Hematopoietic multipotent progenitor cell (in vitro differentiated cells): ENCODE measurements at places on chromosomes 3 and 15.

DNA sequence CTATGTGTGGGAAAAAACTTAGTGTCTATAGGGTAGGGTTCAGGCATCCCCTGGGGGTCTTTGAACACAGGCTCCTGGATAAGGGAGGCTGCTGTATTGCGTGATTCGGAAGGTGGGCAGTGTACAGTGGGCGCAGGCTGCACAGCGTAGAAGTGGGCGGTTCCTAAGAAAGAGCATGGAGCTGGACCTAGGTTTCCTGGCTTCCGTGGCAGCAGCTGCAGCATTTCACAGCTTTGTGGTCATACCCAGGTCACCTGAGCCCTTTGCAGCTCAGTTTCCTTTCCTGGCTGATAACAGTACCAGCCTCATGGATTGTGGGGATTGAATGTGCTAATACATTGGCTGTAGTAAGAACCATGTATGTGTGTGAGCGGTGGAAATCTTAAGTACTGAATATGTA is 22.2 kb downstream of the CFAP100 start:
- no peak for DNase-seq

- DNase-seq, result no peak
Observed at GRCh38 chr3:87423336-87423735, 147.0 kb upstream of the POU1F1 start.

- no peak for DNase-seq
Observed at GRCh38 chr15:81346611-81347010, 22.7 kb upstream of the STARD5 start.

GRCh38 chr3:190701096-190701532 is 161.4 kb downstream of the GMNC start:
- DNase-seq, result no peak

GRCh38 chr3:182737825-182738224 is 55.5 kb upstream of the ATP11B start:
- no peak for DNase-seq

DNA sequence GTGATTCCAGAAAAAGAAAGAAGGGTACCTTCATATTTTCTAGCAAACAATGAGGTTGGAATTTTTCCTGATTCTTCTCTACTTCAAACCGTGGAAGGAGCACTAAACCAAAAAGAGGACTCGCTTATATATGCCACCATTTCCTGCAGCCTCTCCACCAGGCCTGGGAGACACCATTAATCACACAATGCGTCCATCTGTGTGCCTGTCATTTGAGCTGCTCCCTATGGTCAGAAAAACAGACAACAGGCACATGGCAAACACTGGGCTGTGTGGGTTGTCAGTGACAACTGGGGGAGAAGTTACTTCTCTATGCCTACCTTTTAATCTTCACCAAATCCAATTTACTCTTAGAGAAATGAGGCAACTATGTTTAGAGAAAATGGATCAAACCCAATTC is 71.9 kb downstream of the NR2F2 start:
- DNase-seq, result no peak

DNA sequence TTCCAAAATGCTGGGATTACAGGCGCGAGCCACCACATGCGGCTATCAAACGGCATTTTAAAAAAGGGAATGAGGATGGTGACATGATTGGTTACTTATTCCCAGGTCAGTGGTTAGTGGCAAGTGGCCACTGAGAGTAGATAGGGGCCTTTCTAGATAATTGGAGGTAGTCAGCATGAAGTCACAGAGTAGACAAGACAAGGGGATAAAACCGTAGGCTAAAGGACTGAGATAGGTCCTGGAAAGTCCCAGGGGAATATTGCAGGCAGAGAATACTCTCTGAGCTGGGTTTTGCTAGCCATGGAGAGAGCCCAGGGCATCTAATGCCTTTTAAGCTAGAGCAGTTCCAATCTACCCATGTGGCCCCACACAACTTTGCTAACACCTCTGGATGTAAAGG is 52.2 kb downstream of the KCNAB1 start:
- no peak for DNase-seq

DNA sequence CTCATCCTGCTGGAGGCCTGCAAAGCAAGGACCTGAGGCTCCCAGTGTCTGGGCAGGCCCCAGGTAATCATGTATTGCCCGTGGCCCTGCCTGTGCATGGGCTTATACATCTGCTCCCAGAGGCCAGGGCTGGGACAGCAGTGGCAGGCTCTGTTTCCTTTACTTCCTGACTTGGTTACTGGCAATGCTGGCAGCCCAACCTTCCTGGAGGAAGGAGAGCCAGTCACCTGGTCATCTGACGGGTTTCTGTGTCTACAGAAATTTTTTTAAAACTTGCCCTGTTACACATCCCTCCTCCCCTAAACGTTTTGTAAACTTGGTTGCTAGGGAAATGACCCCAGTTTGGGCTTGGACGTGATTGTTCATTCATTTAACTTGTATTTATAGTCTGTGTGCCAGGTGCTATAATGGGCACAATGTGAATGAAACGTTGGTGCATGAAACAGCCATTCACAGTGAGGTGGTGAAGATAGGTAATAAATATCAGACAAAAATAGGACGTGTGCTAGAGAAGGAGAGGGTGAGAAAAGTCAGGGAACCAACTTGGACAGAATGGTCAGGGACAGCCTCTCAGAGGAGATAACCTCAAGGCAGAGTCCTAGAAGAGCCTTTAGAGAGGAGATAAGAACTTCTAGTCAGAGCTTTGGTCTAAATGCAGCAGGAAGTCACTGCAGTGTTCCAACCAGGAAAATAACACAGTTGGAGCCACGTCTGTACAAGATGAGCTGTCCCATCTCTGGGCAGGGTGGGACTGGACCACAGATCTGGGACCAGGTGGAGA is 14.1 kb downstream of the TEX264 start:
- peak; percentile 36 for DNase-seq

GRCh38 chr3:48434591-48435222 is 4.8 kb upstream of the PLXNB1 start:
- DNase-seq, result no peak

GRCh38 chr3:127760361-127760760 is 62.0 kb downstream of the MGLL start:
- DNase-seq, result no peak

GRCh38 chr15:92605225-92605944 is 50.2 kb downstream of the FAM174B start:
- no peak for DNase-seq

DNA sequence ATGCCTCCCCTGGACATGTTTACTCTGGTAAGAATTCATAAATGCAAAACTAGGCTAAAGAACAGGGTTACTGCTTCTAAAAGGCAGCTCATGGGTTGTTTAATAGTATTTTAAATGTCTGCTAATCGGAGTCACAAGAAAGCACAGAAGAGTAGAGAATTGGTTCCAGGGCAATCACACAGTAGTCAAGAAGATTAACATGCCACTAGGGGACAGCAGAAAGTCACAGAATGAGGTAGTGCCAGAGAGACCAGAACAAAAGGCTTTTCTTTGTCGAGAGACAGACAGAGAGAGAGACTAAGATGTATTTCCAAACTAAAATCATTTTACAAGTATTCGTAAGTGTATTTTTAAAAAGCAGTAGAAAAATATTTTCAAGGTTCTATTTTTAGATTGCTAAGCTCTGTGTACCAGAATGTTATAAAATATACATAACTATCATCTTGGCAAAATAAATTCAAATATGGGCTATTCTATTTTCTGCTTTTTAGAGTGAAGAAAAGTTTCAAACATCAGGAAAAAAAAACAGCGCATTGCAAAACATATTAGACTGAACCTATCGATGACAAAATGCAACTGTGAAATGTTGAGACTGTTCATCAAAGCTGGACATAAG is 78.3 kb upstream of the CDIN1 start:
- DNase-seq, result peak; percentile 18

DNA sequence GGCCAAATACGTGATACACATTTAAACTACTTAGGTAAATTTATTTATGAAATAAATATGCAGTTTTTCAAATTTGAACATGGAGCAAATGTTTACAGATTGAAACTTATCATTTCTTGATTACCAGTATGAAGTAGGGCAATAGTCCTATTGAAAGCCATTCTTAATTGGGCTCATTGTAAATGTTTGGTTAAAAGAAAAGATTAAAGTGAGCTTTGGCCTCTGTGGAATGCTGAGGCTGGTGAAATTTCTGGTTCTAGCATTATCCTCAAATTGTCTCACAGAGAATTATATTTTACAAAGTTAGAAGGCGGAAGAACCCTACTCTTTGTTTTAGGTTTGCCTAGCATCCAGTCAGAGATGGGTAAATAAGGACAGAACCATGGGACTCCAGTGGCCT is 73.2 kb downstream of the SAMMSON start:
- DNase-seq, result no peak

DNA sequence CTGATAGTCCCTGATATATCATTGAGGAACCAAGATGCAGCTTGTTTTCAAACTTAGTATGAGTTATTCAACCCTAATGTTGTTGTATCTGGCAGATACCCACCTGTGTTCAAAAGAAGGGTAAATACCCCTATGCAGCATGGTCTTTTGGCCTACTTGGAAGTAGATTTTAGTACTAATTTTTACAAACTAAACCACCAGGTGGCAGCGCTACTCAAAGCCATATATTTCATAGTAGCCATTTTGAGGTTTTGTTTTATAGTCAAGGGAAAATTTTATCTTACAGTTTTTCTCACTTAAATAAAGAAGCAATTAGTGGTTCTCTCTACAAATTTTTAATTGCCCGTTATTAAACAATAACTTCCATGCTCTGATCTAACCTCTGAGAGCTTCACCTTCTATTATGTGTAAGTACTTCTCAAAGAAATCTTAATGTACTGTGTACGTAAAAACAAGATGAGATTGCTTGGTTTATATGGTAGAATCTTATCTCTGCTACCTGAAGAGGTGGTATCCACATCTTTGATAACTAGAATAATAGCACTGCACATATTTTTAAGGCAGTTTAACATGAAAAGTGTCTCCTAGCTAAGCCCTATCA is 31.5 kb upstream of the MLF1 start:
- peak; percentile 60 for DNase-seq

GRCh38 chr3:60178931-60179653 is 1072.2 kb downstream of the FHIT start:
- DNase-seq, result no peak

DNA sequence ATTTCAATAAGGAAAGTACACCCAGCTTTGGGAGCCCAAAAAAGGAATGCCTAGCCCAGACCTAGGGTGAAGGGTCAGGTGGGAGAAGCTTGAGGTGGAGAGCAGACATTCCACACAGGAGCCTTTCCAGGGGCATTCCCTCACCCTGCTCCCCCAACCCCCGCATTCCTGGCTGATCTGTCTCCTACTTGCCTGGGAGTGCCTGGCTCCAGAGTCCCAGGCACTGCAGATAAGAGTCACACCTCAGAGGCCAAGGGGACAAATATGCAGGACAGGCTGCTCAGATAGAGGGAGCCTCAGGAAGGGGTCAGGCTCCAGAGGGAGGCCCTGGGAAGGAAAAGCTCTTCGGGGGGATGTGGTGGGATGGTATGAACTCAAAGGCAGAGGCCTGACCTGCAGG is 20.8 kb upstream of the HCN4 start:
- no peak for DNase-seq

DNA sequence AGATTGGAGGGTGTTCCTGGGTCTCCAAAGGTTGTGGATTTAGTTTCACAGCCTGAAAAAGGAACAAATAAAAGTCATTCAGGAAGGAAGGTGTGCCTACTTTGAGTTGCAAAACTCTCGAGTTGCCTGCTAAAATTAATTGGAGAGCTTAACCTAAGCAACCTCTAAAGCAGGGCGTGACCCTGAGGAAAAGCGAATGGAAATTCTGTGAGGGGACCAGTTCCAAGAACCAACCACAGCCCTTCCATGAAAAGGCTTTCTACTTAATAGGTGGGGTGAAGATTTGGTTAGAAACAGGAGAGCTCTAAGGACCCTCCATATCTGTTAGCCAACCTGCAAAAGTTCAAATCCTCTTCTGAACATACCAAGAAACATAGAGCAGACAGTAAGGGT is 1.5 kb downstream of the CD80 start:
- DNase-seq, result no peak

DNA sequence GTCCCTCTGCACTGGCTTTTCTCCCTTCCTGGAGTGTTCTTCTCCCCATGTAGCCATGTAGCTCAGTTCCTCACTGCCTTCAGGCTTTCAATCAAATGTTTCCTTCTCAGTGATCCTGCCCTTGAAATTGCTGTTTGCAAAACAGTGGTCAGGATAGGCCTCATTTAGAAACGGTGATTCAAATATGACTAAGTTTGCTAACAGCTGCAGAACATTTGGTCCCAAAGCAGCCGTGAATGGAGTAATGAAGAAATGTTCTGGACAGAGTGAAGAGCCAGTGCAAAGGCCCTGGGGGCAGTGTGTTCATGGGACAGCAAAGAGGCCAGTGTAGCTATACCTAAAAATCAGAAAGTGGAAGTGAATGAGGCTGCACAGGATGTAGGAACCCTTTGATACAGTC is 223.4 kb downstream of the FEZF2 start:
- DNase-seq, result no peak

DNA sequence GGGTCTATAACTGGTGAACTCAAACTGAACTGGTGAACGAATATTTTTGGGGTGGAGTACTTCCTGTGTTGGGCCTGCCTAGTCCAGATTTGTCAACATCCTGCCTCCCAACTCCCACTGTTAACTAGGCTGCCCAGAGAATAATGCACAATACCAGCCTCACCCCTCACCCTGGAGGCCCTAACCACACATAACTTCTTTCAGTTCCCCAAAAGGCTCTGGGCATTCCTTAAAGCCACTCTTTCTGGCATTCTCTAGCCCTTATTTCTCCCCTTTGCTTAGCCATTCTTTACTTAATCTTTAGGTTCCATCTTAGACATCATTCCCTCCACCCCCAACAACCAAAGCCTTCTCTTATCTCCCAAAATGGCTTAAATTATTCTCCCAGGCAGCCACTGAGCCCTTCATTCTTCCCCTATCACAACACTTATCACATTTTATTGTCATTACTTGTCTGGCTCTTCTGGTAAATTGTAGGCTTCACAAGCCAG is 9.1 kb upstream of the SEC11A start:
- DNase-seq, result peak; percentile 11

DNA sequence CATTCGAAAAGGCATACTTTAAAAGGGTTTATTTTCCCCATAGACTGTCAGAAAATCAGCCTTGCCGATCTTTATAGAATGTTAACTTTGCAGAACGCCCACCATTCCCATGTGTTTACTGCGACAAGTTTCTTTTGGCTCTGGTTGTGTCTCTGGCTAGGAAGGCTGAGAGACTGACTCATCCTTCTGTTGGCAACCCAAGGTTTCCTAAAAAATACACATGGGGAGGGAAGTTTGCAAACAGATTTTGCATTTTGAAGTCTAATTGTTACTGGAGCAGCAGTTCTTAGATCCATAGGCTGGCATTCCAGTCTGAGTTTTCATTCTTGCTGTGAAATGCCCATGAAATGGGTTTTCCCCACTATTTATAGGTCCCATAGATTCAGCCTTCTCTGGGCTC is 37.9 kb upstream of the MINAR1 start:
- no peak for DNase-seq

GRCh38 chr3:151816091-151816604 is 2.2 kb downstream of the AADAC start:
- no peak for DNase-seq
